ENCODE measurements at places on chromosomes 11 and 22.

GRCh38 chr22:41532908-41533825, 11.1 kb downstream of the POLR3H start:
- peak; percentile 71 for DNase-seq

DNA sequence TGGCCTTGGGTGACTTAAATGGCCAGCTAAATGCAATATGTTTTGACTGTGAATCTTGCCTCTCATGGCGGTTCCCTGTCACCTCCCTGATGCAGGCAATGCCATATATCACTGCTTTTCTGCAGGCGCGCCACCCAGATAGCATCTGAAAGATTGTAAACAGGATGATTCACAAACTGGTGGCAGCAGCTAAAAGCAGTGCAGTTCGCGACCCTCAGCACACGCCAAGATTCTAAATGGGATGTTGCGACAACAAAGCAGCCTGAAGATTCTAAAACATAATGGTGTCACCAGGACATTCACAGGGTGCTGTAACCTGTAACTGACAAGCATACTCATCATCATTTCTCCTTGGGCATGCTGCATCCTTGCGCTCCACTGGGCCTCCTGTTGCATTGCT, 440.4 kb upstream of the CADM1 start:
- no peak for DNase-seq

GRCh38 chr22:29268511-29269229, 602 bp downstream of the EWSR1 start:
- DNase-seq = peak; percentile 58

- no peak for DNase-seq
Measured at GRCh38 chr11:72755713-72756285, 3.6 kb upstream of the ARAP1 start.

DNA sequence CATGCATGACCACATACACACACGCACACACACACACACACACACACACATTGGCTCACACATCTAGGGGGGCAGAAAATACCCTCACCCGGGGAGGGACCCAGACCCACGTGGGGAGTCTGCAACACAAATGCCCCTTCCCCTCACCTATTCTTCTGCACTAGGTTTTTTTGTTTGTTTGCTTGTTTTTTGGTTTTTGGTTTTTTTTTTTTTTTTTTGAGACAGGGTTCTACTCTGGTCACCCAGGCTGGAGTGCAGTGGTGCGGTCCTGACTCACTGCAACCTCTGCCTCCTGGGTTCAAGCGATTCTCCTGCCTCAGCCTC, 28.4 kb downstream of the WEE1 start:
- no peak for DNase-seq

- no peak for DNase-seq
Measured at GRCh38 chr11:15870911-15871310, 485.4 kb downstream of the SOX6 start.

DNA sequence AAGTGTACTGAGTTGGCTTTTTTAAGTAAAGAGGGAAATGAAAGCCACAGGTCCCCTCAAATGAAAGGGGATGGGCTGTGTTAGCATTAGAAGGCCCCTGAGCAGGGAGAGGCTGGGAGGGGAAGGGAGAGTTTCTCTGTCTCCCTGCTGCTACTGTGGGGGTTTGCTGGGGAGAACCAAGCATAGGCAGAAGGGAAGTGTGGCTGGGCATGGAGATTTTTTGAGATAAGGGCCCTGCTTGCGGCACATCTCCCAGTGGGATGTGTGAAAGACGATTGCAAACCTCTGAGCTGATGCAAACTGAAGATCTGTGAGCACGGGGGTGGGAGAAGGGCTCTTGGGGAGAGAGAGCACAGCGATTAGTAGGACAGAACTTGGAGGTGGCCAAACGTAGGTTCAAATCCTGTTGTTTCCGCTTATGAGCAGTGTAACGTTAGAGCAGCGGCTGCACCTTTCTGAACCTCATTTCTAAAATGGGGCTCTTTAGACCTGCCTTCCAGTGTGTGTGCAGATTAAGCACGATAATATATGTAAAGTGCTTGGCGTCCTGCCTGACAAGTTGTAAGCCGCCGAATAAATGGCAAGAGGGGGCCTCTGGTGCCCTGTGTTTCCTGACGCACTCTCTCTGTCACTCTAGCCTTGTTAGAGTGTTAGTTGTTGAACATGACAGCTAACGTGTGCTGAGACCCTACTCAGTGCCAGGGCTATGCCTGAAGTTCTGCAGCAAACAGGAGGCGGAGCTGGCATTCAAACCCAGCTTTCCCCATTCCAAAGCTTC, 122.3 kb downstream of the GRIK4 start:
- no peak for DNase-seq

GRCh38 chr22:30297276-30297990, 8.1 kb upstream of the CASTOR1 start:
- DNase-seq = no peak

- DNase-seq = no peak
Measured at GRCh38 chr11:116432301-116432700, 340.5 kb downstream of the BUD13 start.

DNA sequence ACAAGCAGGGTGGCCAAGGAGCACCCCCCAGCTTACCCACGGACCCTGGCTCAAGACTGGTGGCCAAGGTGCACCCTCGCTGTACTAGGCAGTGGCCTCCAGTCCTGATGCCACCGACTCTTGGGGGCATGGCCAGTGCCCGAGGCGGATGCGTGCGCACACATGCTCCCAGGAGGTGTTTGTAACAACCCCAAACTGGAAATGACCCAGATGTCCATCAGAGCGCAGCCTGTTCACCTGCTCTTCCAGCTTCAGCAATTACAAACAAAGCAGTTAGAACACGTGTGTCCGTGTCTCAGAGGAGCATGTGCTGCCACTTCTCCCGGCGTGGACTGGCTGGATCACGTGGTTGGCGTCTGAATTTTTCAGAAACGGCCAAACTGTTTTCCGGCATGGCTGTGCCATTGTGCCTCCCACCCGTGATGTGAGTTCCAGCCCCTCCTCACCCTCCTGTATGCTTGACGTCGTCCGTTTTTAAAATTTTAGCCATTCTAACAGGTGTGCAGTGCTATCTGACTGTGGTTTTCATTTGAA, 7.1 kb upstream of the MUC6 start:
- DNase-seq = no peak

- DNase-seq = peak; percentile 35
Measured at GRCh38 chr11:63882555-63883242, 34.3 kb downstream of the RCOR2 start.

DNA sequence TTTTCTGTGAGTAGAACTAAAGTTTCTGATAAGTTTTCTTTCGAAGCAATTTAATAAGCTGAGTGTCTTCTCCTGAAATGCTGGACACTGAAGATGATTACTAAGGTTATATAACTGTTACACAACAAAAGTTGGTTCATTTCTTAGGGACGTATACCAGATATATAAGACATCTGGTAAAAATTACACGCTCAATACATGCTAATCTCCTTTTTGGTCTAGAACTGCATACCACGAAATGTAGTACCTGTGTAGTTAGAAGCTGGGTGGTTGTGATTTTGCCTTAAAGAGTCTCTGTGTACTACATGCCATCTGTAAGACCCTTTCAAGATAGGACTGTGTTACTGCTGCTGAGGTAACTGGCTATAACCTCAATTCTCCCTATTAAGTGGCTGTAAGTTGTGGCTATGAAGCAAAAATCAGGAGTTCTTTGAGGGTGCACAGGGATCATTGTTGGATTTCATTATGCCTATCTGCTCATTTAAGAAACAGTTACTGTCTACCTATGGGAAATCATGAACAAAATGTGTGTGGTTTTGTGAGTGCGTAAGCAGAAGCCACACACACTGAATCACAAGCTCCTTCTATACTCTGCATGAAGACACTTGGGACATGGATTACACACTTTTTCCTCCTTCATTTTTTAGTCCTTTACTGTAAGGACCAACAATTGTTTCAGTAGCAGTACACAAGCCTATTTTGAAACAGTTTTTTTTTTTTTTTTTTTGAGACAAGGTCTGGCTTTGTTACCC, 195.9 kb downstream of the SWAP70 start:
- no peak for DNase-seq

GRCh38 chr11:77236901-77237300, 64.6 kb downstream of the GDPD4 start:
- no peak for DNase-seq

GRCh38 chr22:46119093-46119728, 31.1 kb upstream of the PPARA start:
- DNase-seq = no peak

DNA sequence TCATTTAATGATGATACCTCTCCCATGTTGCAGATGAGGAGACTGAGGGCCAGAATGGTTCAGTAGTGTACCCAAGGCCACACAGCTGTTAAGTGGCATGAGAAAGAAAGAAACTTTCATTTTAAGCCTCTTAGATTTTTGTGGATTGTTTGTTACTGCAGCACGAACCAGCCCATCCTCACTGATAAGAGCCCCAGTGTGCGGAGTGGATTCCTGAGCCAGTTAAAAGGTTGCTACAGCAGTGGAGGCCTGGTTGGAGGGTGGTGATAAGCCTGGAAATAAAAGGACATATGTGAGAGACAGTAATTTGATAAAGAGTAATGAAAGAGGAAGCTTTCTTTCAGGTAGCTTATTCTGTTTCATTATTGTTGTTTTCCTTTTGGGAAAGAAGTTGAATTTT, 89.0 kb downstream of the ATXN10 start:
- DNase-seq = no peak

- no peak for DNase-seq
Measured at GRCh38 chr11:66314561-66315497, 2.0 kb downstream of the CD248 start.

DNA sequence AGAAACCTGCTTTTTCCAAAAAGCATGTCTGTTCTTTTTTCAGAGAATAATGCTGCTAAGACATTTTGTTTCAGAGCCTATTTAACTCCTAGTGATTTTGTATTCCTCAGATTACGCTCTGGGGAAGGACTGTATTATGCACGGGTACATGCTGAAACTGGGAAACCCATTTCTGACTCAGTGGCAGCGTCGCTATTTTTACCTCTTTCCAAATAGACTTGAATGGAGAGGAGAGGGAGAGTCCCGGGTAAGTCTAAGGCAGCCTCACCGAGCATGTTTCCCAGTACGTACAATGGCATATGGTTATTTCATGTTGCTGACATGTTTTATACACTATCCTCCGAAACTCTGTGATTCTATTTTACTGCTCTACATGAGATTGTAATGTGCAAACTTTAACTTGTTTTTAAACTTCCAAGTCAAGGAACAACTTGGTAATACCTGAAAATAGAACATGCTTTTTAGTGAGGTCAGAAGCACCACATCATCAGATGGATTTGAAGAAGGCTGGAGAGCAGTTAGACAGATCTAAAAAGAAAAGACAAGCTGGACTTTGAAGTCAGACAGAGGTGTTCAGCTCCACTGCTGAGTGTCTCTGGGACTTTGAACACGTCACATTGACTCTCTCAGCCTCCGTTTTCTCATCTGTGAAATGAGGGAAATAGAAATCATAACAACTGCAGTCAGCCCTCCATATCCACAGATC, 23.7 kb upstream of the MYO18B start:
- DNase-seq = no peak

DNA sequence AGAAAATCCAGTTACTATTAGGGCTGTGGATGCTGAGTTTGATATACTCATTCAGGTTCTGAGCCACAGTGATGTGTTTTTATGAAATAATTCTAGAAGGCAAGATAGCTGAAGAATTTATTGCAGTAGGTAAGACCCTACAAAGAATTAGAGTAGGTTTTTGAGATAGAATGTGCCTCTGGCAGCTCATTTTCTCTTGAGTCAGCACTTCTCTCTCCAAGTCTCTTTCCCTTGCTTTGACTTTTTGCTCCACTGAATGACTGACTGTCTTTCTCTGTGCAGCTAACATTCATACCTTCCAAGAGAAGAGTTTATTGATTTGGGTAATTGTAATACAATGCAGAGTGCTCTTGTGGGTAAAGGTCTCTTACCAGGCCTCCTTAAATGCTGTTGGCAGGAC, 48.0 kb upstream of the C11orf87 start:
- DNase-seq = no peak

DNA sequence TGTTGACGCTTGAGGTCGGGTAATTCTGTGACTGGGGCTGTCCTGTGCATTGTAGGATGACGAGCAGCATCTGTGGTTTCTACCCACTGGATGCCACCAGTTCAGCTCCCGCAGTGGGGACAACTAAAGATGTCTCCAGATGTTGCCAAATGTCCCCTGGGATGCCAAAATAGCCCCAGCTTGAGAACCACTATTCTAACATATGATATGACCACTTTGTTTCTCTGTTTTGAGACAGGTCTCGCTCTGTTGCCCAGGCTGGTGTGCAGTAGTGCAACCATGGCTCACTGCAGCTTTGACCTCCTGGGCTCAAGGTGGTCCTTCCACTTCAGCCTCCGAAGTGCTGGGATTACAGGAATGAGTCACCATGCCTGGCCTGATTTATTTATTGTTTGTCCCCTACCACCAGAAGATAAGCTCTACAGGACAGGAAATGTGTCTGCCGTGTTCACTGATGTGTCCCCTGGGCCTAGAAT, 4.4 kb upstream of the MEN1 start:
- no peak for DNase-seq

DNA sequence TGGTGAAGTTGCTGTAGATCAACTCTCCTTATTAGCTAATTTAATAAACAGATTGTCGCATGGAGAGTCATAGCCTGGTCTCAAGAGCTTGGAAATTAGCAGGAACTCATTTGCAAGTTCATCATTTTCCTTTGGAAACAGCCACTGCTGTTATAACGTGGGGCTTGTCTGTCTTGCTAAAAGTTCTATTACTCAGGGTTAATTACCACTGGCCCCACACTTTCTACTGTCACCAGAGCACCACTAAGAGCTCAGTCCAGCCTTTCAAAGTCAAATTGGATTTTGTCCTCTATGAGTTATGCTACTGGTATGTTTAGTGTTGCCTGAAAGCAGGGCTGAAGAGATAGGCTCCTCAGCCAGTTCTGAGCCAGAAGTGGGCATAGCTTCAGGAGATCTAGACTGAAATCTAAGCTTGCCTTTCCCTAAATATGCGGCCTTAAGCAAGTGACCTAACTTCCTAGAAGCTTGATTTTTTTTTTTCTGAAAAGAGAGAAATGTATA, 292.2 kb downstream of the INSC start:
- DNase-seq = no peak

- DNase-seq = no peak
Measured at GRCh38 chr11:75872887-75873416, 57.9 kb downstream of the UVRAG start.

DNA sequence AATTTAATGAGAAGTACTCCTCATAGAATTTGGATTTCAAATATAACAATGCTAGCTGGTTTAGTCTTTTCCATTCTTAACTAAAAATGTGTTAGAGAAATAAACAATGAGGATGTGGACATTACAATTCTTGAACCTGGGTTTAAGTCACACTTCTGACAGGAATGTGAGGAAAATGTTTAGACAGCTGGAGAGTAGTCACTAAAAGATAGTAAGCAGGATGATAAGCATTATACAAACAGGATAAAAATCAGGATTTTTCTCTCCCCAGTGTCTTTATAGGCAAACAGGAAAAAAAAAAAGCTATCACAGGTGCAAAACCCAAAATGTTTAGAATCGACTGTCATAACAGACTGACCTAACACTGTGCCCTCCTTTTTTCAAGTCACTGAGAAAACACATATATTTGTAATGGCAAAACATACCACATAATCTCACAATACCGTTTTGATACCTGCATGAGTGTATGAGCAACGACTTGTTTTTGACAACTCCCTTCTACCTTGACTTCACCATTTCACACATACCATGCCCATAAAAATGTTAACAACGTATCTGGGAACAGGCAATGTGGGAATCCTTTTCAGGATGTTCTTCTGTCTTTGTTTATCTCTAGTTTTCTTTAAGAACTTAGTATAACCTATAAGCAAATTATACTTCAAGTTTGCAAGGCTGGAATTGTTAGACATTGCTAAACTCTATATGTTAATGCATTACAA, 242.0 kb downstream of the SBF2 start:
- DNase-seq = no peak
